ENCODE measurements at places on chromosomes 6 and 20. TPM values are rescaled to one million over a fixed set of nuclear protein-coding genes. Genes with fewer than 3 reads are reported as not detected.

GRCh38 chr20:46063652-46064054, 26.1 kb downstream of the NCOA5 start:
- no peak overlapping the region for H3K27ac ChIP-seq
- DNase-seq = no peak
- H3K4me1 ChIP-seq = no peaks in the 10 kb centered on the region

- H3K4me1 ChIP-seq = peaks cover 15% of the 10 kb centered on the region
- H3K27me3 ChIP-seq = no peaks in the 10 kb centered on the region
- no peak overlapping the region for H3K27ac ChIP-seq
- DNase-seq = no peak
Observed at GRCh38 chr20:44021186-44021585, 106.5 kb downstream of the TOX2 start.

GRCh38 chr6:16277101-16277981, 39.0 kb downstream of the GMPR start:
- no peak overlapping the region for H3K4me3 ChIP-seq
- no peak overlapping the region for H3K27ac ChIP-seq
- H3K4me1 ChIP-seq = no peaks in the 10 kb centered on the region

Gene SLC52A3
- total RNA-seq = 19.7 TPM

DNA sequence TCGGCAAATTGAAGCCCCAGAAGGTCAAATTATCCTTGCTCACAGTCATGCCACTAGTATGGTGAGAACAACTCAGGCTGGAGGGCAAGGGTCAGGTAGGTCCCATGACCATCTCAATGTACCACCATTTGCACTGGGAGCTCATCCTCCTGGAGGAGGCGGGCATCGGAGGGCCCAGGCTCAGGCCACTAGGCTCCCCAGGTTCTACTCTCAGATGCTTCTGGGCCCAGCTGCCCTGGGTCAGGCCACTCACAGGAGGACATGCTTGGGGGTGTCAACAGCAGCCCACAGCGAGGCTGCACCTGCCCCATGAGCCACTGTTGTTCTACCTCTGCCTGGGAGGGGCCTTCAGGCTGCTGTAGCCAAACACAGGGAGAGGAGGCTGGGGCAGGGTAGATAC, 39.1 kb downstream of the NFATC2 start:
- H3K4me3 ChIP-seq = no peak overlapping the region
- no peak overlapping the region for H3K27ac ChIP-seq
- H3K36me3 ChIP-seq = no peaks in the 10 kb centered on the region
- no peaks in the 10 kb centered on the region for H3K4me1 ChIP-seq

DNA sequence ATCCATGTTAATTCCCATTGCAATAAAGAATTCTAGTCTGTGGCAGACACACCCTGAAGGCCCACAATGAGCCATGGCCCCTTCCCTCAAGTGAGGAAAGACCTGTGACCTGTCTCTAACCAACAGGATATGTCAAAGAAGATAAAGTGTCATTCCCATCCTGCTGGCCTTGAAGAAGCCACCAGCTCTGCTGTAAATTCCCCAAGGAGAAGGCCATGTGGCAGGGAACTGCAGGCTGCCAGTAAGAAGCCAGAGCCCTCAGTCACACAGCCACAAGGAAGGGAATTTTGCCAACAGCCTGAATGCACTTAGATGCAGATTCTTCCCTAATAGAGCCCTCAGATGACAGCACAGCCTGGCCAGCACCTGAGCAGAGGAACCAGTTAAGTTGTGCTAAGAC, 24.8 kb downstream of the VIP start:
- no peak for DNase-seq
- no peaks in the 10 kb centered on the region for H3K27me3 ChIP-seq
- no peaks in the 10 kb centered on the region for H3K36me3 ChIP-seq
- H3K4me1 ChIP-seq = no peaks in the 10 kb centered on the region
- no peak overlapping the region for H3K4me3 ChIP-seq

DNA sequence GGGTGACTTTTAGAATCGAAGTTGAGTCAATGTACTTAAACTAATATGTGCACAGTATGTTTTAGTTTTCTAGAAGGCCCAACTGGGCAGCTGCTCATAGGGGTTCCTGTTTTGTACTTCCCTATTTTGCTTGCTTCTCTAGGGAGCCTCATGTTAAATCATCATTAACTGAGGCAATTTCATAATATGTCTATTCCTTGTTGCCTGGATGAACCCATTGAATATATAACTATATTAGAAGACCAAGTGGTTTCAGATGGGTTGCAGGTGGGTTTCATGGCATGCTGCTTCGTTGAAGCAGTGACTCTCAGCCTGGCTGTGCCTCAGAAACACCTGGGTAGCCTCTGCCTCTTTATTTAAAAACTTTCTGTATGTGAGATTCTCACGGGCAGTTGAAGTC, 22.2 kb downstream of the CARMIL1 start:
- no peaks in the 10 kb centered on the region for H3K36me3 ChIP-seq
- H3K4me1 ChIP-seq = peaks cover 7% of the 10 kb centered on the region
- peak overlapping the region; percentile 59 for H3K27ac ChIP-seq
- no peaks in the 10 kb centered on the region for H3K27me3 ChIP-seq

GRCh38 chr6:139925894-139926641, 551.6 kb upstream of the CITED2 start:
- no peak overlapping the region for H3K27ac ChIP-seq
- peak; percentile 35 for DNase-seq
- H3K27me3 ChIP-seq = no peaks in the 10 kb centered on the region
- no peak overlapping the region for H3K4me3 ChIP-seq
- H3K4me1 ChIP-seq = no peaks in the 10 kb centered on the region
- no peaks in the 10 kb centered on the region for H3K36me3 ChIP-seq

Gene CST2
- total RNA-seq = not detected

- DNase-seq = no peak
- no peak overlapping the region for H3K27ac ChIP-seq
- no peaks in the 10 kb centered on the region for H3K36me3 ChIP-seq
- no peaks in the 10 kb centered on the region for H3K4me1 ChIP-seq
- H3K27me3 ChIP-seq = no peaks in the 10 kb centered on the region
Observed at GRCh38 chr6:126811321-126811720, 307.1 kb upstream of the RSPO3 start.

Gene GSTA1
- 6.8 TPM for total RNA-seq
